Activated T-cell treated with anti-CD3 and anti-CD28 coated beads for 1 hour (primary cell): ENCODE measurements at places on chromosomes 1 and 21.

GRCh38 chr1:7899741-7900140 is 40.9 kb downstream of the TNFRSF9 start:
- no peak for DNase-seq

DNA sequence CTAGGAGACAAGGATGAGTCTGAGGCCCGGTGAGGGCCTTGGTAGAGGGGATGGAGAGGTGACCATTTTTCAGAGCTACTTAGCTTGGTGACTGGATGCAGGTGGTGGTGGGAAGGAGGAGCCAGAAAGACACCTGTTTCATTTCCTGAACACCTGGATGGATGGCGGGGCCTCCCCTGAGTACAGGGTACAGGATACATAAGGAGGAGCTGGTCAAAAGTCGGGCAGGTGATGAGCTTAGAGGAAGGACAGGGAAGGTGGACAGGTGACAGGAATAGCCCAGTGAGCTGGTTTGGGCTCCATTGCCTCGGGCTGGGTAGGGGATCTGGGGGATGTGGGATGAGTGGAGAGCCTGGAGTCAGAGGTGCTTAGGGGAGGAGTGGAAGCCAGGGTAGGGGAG is 6.3 kb downstream of the FAAH start:
- DNase-seq: no peak

- no peak for DNase-seq
Measured at GRCh38 chr21:46555225-46555617, 49.7 kb downstream of the S100B start.

DNA sequence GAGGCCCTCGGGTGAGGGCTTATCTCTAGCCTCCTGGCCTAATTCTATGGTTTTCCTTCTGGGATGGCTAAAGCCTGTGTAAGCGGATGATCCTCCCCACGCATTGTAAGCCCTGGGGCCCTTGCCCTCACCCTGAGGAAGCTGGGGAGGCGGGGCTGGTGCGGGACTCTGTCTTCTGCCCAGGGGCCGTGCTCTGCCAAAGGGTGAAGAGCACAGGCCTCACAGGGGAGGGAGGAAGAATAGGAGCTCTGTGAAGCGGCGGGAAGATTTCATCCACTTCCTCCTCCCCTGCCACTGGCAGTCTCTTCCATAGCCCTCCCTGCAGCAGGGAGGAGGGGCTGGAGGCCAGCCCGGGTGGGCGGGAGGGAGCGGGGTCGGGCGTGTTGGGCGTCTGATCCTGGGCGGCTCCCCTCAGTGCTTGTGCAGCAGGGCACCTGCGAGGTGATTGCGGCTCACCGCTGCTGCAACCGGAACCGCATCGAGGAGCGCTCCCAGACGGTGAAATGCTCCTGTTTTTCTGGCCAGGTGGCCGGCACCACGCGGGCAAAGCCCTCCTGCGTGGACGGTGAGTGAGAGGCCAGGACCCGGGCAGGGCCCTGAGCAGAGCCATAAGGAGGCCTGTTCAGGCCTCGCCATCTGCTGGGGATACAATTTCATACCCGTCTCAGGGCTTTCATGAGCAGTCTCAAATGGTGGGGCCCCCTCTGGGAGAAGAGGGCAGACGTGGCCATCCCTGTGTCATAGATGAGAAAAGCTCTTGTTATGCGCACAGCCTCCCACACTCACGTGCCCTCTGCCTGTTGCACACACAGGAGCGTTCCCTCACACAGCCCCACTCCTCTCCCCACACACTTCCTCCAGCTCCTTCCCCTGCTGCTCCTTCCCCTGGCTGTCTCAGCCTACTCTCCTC is 7.7 kb upstream of the PPM1J start:
- no peak for DNase-seq

- DNase-seq: no peak
Measured at GRCh38 chr1:225688345-225688744, 35.4 kb upstream of the ENAH start.

DNA sequence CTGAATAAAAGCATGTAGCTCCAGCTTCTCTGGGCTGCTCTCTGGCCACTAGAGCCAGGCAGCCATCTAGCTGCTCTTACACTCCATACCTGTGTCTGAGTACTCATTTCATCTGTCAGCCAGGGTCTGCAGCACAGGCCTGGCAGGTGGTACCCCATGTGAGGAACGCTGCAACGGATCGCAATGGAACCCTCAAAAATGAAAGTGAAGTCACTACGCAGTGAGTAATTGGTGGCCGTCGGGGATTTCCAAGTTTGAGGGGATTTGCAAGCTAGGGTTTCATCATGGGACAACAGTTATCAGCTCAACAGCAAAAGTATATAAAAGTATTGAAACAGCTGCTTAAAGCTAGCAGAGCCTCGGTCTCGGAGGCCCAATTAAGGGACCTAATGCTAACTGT is 186.7 kb downstream of the HFM1 start:
- no peak for DNase-seq
